ENCODE measurements at places on chromosomes 1 and 21.

DNA sequence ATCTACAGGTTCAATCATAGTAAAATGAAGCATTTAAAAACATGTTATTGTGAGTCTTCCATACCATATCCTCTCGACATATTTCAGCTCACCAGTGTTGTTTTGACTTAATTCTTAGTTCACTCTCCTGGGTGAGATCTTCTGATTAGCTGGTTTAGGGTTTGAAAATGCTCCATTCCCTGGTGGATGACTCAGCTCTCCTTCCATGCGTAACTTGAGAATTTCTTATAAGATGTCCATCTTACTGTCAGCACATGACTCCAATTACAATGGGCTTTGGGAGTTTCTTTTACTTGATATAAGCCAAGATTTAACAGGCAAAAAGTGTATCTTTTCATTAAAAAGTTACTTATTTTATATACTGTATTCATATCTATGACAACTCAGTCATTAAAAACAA is 476.5 kb downstream of the BRINP3 start:
- DNase-seq = no peak

- no peak for DNase-seq
Observed at GRCh38 chr1:30083800-30084464, 639.5 kb downstream of the MATN1 start.

DNA sequence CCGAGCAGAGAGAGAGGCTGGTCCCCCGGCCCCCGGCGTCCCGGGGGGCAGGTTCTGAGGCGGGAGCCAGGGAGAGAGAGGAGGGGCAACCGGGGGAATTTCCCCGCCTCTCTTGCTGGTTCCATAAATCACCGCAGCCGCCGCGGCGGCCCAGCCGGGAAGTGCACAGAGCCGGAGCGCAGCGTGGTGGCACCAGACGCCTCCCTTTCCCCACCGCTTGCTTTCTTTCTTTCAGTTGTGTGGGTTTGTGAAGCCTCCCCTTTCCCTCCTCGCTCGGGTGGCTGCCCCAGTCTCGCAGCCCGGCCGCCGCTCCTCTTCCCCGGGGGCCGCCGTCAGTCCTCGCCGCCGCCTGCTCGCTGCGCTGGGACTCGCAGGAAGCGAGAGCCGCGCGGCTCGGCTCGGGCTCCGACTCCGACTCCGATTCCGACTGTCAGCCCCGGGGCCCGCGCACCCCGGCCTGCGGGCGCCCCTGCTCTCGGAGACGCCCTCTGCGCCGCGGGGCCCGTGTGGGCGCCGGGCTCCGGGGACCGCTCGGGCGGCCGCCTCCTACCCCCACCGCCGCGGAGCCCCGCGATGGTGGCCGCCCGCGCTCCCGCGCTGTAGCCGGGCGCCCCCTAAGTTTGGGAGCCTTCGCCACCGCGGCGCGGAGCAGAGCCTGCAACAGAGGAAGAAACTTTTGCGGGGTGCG is at the start of gene CACHD1:
CACHD1 (plus strand) TSS at position 153 of the 688 bp plus-strand sequence. CDS start 616 bp downstream, outside the sequence.
- DNase-seq = peak; percentile 20

GRCh38 chr1:46166521-46167462 is 8.1 kb upstream of the TSPAN1 start:
- DNase-seq = peak; percentile 9

- no peak for DNase-seq
Observed at GRCh38 chr1:114540821-114541220, 29.8 kb upstream of the TRIM33 start.

DNA sequence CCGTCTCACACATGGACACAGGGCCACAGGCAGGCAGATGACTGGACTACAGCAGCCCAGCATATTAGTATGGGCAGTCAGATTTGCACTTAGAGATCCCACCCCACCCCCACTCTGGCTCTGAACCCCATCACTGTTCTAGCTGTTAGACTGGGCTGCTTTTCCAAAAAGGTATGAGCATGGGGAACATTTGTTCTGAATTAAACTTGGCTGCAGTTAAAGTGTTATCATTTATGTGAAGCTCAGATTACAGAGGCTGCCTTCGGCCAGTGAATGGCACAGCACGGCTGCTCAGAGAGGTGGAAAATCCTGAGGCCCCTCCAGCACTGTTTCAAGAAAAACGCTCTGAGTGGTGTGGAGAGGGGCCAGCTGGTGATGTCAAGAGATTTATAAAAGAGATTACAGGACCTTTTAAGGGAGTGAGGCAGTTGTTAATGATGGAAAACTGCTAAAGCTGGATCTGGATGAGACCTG is 6.9 kb upstream of the NOS1AP start:
- no peak for DNase-seq

DNA sequence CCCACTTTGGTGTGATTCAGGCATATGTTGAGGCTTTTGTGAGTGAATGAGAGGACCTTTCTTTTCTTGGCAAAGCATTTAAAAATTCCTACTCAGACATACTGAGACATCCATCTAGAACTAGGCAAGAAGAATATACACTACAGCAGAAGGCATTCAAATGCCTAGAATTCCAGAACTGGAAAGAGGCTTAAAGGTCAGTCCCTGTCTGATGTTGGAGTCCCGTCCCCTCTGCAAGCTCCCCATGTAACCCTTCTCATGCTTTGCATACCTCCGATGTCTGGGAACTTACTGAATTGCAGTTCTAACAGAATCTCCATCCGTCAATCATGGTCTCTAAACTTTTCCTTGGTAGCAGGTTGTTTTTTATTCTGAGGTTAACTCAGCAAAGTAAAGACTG is 152.9 kb downstream of the ATP6V1G3 start:
- DNase-seq = no peak
